ENCODE measurements at places on chromosomes 1 and 21.

GRCh38 chr1:9688599-9688998 lies 37.1 kb downstream of the PIK3CD start:
- H3K4me1 ChIP-seq: peaks cover 64% of the 10 kb centered on the region
- H3K36me3 ChIP-seq: peaks cover 25% of the 10 kb centered on the region
- H3K27ac ChIP-seq: no peak overlapping the region
- H3K4me3 ChIP-seq: peak overlapping the region; percentile 50
- DNase-seq: no peak

GRCh38 chr1:110927484-110928075 lies 36.1 kb downstream of the LRIF1 start:
- H3K27me3 ChIP-seq: no peaks in the 10 kb centered on the region
- H3K27ac ChIP-seq: no peak overlapping the region
- DNase-seq: no peak
- H3K4me1 ChIP-seq: no peaks in the 10 kb centered on the region
- H3K36me3 ChIP-seq: no peaks in the 10 kb centered on the region

GRCh38 chr1:18539171-18539570 lies 58.4 kb downstream of the KLHDC7A start:
- H3K4me3 ChIP-seq: no peak overlapping the region
- no peaks in the 10 kb centered on the region for H3K4me1 ChIP-seq
- no peaks in the 10 kb centered on the region for H3K36me3 ChIP-seq
- no peak overlapping the region for H3K27ac ChIP-seq

DNA sequence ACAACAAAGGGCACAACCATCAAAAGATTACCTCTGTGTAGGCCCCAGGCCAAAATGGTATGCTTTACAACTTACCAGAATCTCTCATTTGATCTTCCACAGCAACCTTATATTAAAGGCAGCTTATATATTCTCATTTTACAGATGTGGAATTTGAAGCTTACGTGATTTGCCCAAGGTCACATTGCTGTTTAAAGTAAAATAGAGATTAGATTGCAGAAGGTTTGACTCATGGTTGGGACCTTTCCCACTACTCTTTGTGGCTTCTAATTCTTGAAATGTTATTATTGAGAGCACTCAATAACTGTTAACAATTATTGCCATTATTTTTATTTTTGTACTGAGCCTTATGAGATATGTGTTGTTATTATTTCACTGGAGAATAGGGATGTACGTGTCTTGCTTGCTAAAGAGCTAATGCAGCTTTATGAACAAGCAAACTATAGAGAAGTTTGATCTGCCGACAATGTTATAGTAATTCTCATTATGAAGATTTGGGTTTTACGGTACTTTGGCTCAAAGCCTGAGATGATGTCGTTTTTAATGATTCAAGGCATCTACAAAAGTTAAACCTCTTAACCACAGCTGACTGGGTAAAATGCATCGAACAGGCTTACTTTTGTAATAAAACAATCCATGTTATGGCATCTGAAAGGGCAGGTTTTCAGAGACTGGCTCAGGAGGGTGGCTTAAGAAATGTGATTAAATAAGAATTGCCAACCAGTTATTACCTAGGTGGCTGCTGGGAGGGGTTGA lies 43.3 kb upstream of the TSNAX start:
- H3K27me3 ChIP-seq: no peaks in the 10 kb centered on the region
- DNase-seq: no peak
- H3K27ac ChIP-seq: no peak overlapping the region
- no peaks in the 10 kb centered on the region for H3K4me1 ChIP-seq
- no peaks in the 10 kb centered on the region for H3K36me3 ChIP-seq
